CMK (cell line): ENCODE measurements at places on chromosomes 5 and 9.

GRCh38 chr9:121778252-121779225 lies 127.1 kb downstream of the DAB2IP start:
- DNase-seq = no peak

- DNase-seq = no peak
Observed at GRCh38 chr9:74001382-74001781, 495.8 kb upstream of the RORB start.

DNA sequence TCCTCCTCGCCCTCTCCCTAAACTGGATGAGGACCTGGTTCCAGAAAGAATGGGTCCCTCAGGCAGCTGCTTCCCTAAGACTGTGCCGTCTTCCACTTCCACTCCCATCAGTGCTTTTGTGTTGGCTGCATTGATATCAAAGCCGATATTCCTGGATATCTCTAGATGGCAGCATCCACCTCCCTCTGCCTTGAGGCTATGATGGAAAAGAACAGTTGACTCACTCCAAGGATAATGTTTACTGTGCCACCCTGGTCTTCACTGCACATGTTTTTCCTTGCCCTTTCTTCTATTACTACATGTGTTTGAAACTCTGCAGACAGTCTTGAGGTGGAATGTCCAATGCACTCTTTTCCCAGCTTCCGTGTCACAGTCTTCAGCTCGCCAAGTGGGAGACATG lies 211.6 kb downstream of the MAST4 start:
- no peak for DNase-seq

DNA sequence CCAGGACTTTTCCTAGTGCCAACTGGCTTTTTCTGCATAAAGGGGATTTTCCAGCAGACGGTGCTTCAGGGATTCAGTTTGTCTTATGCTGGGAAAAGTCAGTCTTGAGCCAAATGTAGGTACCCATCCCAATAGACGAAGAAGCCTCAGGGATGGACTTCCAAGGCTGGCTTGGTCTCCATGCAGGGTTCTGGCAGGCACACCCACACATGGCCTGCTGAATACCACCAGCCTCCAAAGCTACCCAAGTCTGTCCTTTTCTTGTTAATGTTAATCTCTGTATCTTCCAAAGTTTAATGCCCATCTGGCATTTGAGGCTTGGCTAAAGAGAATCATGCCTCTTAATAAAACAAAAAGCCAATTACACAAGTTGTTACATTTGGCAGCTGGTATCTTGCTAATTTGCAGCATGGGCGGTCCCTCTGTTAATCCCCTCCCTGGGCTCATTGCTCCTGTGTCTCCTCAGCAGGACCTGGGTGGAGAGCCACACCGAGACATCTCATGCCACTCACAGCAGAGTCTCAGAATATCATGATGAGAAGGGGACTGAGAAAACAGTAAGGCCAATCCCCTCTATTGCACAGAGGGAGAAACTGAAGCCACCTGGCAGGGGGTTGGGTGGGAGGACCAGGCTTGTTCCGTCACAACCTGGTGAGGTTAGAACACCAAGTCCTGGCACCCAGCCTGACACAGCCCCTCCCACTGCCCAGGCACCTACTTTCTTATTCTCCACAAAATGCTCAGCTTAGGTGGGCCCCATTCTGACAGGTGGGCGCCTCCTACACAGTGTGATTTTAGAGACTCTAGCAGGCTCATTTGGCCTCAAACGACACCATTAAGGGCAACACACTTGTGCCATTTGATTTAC lies 243.2 kb downstream of the FSTL4 start:
- DNase-seq = no peak

DNA sequence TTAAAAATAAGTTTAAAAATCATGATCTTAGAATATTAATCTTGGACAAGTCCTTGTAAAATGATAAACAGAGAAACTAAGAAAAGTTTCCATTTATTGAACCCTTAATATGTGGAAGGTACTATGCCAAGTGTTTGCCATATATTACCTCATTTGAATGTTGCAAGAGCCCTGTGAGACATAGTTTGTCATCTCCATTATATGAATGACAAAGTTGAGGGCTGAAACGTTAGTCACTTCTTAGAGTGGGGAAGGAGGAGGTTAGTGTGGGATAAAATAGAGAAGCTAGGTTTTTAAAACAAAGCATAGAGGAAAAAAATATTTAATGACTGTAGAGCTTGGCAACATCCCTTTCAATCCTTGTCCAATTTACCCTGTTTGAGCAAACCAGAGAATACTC lies 2.0 kb downstream of the TNC start:
- DNase-seq = no peak

- DNase-seq = no peak
Observed at GRCh38 chr9:23582836-23583235, 243.2 kb downstream of the ELAVL2 start.

- DNase-seq = no peak
Observed at GRCh38 chr9:6272229-6272598, 56.0 kb upstream of the TPD52L3 start.

DNA sequence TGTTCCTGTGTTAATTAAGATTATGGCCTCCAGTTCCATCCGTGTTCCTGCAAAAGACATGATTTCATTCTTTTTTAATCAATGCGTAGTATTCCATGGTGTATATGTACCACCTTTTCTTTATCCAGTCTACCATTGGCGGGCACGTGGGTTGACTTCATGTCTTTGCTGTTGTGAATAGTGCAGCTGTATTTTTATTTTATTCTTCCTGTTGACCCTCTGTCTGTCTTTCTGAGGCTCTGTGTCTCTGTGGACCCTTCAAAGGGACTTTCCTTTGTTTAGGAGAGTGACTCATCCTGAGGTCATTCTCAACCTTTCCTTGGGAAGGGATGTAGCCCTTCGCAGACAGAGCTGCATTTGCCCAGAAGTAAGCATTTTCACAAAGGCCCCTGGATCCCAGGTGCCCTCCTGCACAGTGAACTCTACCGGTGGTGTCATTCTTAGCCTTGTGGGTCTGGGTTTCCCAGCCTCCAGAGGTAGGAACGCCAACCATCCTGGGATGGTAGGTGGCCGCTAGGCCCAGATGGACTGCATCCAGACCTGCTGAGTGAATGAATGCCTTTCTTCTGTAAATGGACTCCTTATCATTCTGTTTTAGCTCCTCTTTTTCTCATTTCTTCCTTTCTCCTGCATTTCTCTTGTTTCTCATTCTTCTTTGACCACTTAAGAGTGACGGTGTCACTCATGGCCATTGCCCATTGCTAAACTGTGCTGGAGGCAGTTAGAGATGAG lies 22.4 kb downstream of the TRIO start:
- no peak for DNase-seq

- no peak for DNase-seq
Observed at GRCh38 chr9:37914701-37915358, 10.9 kb upstream of the SLC25A51 start.

GRCh38 chr5:102760815-102761214 lies 5.7 kb downstream of the PAM start:
- DNase-seq = no peak

- no peak for DNase-seq
Observed at GRCh38 chr5:160640406-160640805, 211.6 kb downstream of the ATP10B start.
